Glutamatergic neuron (in vitro differentiated cells): ENCODE measurements at places on chromosomes 2 and 18.

GRCh38 chr18:63421514-63421913, 762 bp downstream of the VPS4B start:
- DNase-seq: no peak

DNA sequence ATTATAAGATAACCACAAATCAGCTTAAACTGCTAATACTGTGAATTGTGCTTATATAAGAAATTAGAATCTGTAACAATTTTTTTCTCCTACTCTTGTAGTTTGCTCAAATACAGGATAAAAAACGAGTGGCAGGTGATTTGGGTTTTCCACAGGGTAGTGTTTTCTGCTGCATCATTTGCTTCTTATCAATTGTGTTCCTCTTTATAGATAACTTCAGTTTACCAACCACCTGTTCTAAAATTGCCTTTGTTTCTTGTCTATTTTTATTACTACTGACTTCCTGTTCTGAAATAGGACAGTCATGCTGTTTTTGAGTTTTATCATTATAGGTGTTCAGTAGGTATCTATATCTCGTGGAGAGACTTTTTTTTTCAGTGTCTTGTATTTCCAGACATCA, 56.9 kb downstream of the MFSD6 start:
- no peak for DNase-seq

DNA sequence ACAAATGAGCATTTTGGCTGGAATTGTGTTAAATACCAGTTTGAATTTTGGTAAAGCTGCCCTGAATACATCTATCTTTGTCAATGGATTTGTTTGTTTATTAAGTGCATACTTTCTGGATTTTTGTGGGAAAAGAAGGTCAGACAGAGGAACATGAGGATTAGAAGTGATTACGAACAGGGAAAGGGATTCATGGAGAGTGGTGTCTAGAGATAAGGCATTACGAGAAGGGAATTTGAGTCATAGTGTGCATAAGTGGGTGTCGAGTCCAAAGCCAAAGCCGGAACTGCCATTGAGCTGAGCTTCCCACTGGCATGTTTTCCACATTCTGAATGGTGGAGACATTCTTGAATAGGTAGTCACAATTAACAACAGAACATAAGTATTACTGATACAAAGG, 68.9 kb upstream of the EFEMP1 start:
- no peak for DNase-seq

DNA sequence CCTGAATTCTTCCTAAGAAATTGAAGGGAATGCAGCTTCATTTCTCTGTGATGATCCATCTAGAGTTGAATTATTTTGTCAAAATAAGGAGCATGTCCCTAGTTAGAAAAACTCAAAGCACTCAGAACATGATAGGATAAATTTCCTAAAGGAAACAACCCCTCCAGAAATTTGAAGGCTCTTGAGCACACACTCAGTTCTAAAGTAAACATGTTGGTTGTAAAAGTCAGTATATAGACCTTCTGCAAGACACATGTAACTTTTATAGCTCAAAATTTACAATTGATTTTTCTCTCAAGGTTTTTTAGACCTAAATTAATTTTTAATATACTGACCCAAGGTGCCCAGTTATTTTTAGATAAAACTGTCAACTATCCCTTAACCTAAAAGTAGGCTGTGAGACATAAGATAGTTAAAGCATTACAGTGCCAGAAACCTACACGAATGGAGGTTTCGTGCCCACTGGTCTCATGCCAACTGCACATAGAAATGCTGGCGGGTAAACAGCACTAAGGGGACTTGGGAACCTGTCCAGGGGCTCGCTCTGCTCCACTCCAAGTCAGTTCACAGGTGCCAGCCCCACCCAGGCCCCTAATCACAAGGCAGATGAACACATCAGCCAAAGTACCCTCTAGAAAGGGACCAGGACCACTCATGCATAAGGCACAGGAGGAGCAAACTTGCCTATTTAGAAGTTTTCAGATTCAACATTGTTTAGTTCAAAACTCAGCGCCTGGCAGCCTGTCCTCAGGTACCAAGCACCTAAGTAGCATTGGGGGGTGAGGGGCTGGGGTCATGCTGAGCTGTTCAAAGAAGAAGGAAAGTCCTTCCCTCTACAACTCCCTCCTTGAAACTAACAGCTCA, 106.5 kb downstream of the SMC6 start:
- no peak for DNase-seq

GRCh38 chr18:8562070-8562469, 47.2 kb upstream of the RAB12 start:
- no peak for DNase-seq

DNA sequence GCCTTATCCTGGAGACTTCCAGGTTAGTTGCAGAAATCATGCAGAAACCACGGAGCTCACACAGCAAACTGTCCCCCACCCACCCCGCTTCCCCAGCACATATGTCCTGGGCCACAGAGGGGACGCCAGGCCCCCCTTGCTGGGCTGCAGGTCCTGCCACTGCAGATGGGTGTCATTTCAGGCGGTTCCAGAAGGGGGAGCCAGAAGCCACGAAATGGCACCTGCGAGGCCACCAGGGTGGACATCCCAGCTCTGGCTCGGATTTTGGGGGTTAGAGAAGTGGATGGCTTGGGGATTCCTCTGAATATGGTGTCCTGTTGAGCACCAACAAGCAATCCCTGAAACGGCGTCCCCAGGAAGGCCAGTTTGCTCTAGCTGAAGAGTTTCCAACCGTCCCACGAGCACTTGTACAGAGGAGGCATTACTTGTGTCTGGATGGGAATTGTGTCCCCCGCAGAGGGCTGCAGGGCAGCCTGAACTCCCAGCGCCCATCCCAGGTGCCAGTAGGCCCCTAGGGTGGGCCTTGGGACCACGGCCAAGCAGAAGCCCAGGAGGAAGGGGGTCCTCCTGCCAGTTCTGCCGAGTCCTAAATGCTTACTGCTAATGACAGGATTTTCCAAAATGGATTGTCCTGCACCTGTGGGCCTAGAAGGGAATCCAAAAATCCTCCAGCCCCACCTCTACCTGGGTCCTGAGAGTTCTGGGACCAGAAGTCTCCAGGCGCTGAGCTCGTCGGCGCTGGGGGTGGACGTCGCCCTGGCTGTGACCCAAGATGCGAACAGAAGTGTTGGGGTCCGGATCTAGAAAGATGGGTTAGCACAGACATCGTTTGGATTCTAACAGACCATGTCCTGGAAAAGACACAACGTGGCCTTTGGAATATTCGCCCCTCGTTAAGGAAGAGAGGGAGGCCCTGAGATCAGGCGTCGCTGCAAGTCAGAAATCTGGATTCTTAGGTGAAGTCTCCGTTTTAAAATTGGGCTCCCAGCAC, 14.6 kb upstream of the NFATC1 start:
- peak; percentile 92 for DNase-seq

GRCh38 chr2:43519643-43520221, 76.1 kb downstream of the THADA start:
- DNase-seq: no peak
